ENCODE measurements at places on chromosomes 3 and 15.

GRCh38 chr15:70932397-70932796, 39.8 kb downstream of the LRRC49 start:
- no peak for DNase-seq

- no peak for DNase-seq
These were observed 137.9 kb upstream of the LRIG1 start for GRCh38 chr3:66638717-66639116.

DNA sequence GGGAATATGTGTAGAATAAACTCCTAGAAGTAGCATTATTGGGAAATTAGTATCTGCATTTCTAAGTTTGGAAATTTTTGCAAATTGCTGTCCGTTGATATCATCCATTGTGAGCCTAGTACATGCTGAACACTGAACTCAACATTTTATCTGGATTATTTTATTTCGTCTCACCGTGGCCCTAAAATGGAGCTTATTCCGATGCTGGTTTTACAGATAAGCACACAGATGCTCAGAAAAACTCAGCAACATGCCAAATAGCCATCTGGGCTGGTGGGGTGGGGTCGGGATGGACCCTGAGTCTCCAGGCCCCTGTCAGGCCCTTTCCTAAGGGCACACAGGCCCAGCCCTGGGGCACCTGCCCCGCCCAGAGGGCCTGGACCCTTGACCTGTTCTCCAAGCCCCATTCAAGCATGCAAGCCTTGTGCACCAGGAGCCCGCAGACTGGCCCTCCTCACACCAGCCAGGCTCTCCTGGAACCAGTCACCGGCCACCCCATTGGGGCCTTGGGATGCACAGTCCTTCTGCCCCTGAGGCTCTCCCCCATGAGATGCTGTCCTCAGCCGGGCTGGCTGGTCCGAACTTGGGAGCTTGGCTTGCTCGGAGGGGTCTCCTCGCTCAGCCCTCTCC, 20.7 kb upstream of the KLF13 start:
- DNase-seq = no peak

GRCh38 chr15:61474796-61475195, 245.7 kb upstream of the RORA start:
- DNase-seq = no peak

DNA sequence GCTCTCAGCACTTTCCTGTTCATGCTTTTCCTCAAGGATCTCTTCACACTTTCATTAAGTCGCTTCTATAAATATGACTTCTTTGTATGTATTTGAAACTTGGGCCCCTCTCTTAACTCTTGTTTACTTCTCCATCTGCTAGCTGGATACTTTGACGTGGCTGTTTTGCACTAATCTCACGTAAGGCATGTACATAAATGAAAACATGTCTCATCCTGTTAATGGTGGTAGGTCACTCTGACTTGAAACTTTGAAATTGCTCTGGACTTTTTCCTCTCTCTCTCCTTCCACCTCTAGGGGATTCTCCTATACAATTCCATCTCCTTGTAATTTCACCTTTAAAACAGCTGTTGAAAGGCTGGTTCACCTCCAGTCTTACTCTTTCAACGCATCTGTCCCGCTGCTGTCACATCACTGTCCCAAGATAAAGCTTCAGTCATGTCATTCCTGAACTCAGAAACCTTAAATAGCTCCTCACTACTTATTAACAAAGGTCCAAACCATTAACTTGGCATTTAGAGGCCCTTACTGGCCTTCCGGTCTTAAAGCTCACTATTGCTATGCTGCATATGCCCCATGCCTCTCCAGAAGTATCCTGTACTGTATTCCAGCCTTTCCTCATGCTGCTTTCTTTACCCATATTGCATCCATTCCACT, 1.2 kb downstream of the BLOC1S6 start:
- no peak for DNase-seq

DNA sequence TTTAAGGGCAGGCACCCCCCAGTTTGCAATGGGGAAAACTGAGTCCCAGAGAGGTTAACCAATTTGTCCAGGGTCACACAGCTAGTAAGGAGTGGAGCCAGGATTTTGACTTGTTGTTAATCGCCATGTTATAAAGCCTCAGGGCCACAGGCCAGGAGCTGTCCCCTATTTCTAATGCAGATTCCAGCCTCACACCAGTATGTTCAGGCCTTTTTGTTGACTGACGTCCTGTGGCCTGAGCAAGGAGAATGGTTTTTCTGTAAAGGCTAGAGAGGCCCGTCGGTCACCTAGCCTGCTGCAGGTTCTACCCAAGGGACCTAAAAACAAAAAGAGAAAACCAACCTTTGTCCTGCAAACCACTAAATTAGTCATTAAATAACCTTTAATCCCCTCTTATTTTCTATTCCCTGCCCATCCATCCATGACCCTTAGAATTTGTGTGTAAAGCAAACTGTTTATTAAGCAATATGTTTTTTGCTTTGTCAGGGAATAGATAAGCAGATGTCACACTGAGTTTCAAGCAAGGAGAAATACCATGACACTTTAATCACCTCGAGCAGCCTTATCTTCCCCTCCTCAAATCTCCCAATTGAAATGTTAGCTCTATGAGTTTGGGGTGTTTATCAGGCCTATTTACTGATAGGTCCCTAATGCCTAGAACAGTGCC, 14.1 kb downstream of the ACOX2 start:
- no peak for DNase-seq

- DNase-seq = no peak
These were observed 428.3 kb downstream of the NAALADL2 start for GRCh38 chr3:175287361-175287963.

Data from T follicular helper cell (primary cell).